ENCODE measurements at places on chromosomes 7 and 10.

DNA sequence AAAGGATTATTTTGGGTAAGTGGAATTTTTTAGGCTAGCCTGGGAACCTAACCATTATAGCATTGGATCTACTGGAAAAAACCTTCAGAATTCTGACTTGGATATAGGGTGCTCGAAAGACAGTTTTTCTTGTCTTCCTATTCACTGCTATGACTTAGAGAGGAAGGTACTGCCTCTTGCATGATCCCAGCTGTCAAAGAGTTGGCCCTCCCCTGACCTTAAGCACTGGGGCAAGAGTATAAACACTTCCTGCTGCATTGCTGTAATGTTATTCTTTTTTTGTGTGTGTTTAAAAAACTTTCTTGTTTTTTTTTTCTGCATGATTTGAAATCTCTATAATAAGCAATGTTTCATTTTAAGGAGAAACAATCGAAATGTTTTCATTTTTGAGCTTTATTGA is 113.0 kb downstream of the LRMDA start:
- DNase-seq = no peak

GRCh38 chr7:27329909-27330308 is 87.3 kb downstream of the EVX1 start:
- DNase-seq = no peak

- DNase-seq = no peak
These were observed 142.1 kb downstream of the GRID1 start for GRCh38 chr10:86224354-86225102.

DNA sequence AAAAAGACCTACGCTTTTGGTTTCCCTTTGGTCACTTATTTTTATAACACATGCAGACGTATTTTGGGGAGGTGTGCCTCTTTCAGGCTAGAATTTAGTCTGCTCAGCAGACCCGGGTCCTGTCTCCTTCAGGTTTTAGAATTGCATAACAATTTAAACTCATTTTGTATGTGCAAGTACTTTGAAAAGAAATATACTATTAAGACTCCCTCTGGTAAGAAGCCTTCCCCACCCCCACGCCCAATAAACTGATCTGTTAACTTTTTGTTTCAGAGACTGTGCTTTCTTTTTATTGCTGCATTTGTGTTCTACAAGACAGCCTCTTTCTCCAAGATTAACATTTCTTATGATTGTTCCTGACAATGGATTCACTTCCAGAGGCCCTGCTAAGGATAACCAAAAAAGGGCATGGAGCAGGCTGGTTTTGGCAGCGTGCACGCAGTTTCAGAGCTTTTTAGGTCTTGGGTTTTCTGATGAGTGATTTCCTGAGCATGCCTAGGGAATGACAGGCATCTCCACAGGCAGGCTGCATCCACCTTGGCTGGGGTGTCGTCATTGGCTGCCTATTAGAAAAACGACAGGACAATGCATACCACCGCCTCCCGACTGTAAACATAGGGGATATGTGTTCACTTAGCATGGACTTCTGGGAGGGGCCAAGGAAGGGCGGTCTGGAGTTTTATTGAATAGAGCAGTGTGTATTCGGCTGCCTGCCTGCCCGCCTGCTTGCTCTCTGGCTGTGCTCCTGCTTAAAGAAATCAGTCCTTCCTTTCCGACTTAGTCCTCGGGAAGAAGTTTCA is at the start of gene CALD1:
Gene CALD1, plus strand, starts transcription at position 694 of the 800 bp plus-strand sequence. CDS start 88,100 bp downstream, outside the sequence.
- DNase-seq = no peak

GRCh38 chr7:144670218-144670617 is 165.6 kb downstream of the TPK1 start:
- no peak for DNase-seq

GRCh38 chr7:36726806-36727503 is 2.7 kb upstream of the AOAH start:
- DNase-seq = no peak
